Cerebellar nuclear complex (tissue), 1 donor: ENCODE measurements at places on chromosomes 11 and 22.

DNA sequence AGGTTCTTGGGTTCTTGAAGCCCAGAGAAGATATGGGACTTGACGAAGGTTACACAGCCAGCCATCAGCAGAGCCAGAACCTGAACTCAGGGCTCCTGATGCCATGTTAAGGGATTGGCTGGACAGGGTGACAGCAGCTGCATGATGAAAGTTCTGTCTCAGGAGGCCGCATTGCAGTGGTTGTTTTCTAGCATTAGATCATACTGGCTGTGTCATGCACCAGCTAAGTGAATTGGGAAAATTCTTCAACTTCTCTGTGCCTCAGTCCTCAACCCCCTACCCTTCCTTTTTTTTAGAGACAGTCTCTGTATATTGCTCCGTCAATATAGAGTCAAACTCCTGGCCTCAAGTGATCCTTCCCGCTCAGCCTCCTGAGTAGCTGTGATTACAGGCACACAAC lies 5.4 kb upstream of the LTBP3 start:
- no peak for DNase-seq

- no peak for DNase-seq
Observed at GRCh38 chr22:33112580-33112979, 54.4 kb upstream of the SYN3 start.

GRCh38 chr11:23311986-23312940 lies 452.0 kb upstream of the CCDC179 start:
- DNase-seq, result no peak

GRCh38 chr11:130115218-130115617 lies 44.4 kb upstream of the ST14 start:
- DNase-seq, result no peak

DNA sequence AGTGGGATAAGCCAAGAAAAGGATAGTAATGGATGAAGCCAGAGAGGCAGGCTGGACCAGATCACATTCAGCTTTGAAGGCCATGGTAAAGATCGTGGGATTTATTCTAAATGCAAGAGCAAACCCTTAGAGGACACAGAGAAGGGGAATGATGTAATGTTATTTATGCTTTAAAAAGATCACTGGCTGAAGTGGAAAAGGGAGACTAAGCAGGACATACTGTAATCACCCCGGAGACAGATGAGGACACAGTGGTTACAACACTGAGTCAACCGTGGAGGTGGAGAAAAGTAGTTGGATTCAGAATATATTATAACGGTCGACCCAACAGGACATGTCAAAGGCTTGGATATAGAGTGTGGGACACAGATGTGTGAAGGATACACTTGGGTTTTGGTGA lies 38.5 kb downstream of the CDON start:
- no peak for DNase-seq

DNA sequence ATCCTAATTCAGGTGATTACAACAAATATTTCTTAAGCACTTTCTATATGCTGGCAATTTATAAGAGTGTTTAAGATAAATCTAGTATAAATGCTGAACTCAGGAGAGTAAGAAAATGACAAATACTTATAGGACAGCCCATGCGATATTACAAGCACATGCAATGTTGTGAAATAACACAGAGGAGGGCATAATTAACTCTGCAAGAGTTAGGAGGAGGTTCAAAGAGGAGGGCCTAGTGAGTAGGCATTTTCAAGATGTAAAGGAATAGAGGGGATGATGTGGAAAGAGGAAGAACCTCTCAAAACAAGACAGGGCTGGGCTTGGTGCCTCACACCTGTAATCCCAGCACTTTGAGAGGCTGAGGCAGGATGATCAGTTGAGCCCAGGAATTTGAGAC lies 37.1 kb upstream of the IL17RA start:
- no peak for DNase-seq

DNA sequence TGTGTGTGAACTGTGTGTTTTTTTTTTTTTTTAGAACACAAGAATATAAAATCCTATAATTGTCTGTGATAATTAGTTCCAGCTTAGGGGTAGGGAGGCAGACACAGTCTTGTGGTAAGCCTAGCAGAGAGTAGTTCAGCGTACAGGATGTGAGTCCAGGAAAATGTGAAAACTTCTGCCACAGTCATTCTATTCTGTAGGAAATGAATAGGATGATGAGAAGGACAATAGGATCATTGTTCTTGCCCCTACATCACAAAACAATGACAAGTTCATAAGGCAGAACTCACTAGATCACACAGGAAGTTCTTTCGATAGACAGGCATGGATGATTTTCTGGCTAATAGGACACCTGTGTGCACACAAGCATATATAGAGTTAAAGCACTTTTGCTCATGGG lies 132.2 kb downstream of the NAV2 start:
- DNase-seq, result no peak

- no peak for DNase-seq
Observed at GRCh38 chr11:107591378-107592230, 657 bp downstream of the ELMOD1 start.

DNA sequence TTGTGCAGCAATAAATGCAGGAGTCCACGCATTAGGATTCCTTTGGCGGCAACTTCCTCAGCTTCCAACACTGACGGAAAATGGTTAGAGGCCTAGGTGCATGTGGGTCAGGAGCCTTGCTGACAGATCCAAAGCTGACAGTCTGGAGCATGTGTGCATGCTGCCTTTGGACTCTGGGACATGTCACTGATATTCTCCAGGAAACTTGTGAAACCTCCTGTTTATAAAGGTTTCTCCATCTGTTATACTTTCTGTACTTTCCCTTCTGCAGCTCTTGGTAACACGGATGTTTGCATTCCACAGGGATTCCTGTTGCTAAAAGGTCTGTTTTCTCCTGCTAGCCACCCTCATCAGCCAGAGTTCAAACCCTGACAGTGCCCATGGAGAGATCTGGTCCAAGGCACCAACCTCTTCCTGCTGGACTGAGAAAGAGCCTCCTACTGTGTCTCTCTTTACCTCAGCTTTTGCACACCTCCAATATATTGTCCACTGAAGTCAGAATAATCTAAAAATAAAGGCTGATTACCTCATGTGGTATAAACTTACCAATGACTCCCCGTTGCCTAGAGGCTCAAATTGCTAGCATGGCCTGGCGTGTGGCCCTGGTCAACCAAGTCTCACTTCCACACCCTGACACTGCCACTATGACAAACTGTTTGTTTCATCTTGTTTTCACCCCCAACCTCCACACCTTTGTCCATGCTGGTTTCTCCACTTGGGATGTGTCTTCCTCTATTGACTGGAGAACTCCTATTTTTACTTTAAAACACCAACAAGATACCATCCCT lies 31.1 kb upstream of the LYVE1 start:
- DNase-seq, result no peak

DNA sequence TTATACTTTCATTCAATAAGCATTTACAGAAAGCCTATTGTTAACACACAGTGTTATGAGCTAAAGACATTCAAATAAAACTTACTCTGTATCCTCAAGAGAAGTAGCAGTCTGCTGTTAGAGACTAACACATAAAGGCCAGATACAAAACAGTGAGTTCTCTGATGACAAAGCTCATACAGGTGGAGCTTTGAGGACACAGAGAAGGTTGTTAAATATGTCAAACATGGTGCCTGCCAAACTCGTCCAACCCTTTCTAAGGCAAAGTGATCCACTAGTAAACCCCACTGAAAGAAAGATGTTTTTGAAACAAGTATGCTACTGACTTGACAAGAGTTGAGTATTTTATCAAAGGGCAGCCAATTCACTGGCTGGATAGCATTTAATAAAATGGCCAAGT lies 70.1 kb downstream of the C2CD3 start:
- no peak for DNase-seq

GRCh38 chr11:1570896-1571759 lies 943 bp downstream of the DUSP8 start:
- no peak for DNase-seq

DNA sequence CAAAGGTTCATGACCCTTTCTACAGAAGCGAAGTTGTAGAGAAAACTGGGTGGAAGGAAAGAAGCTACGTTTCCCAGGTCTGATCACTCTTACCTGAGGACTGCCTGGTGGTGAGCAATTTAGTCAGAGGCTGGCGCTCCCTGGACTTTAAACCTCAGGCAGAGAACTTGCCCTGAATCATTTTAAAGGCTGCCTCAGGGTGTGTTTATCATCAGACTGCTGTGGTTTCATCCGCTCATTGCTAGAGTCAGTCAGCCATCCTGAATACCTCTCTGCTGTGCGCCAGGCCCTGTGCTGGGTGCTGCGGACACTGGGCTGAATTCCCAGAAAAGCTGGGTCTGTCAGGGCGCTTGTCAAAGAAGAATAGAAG lies 2.7 kb downstream of the DTX4 start:
- no peak for DNase-seq

GRCh38 chr11:66902486-66903177 lies 45.8 kb downstream of the LRFN4 start:
- DNase-seq, result no peak
